ENCODE measurements at places on chromosomes 13 and 19. TPM values are rescaled to one million over a fixed set of nuclear protein-coding genes. Genes with fewer than 3 reads are reported as not detected.

- no peak for DNase-seq
Measured at GRCh38 chr19:17505223-17505622, 6.2 kb upstream of the PGLS start.

- DNase-seq, result no peak
Measured at GRCh38 chr13:74047931-74048600, 86.1 kb downstream of the KLF12 start.

ICAM1 gene
- 21.0 TPM for total RNA-seq

LYL1 gene
- 9.8 TPM for total RNA-seq

DNA sequence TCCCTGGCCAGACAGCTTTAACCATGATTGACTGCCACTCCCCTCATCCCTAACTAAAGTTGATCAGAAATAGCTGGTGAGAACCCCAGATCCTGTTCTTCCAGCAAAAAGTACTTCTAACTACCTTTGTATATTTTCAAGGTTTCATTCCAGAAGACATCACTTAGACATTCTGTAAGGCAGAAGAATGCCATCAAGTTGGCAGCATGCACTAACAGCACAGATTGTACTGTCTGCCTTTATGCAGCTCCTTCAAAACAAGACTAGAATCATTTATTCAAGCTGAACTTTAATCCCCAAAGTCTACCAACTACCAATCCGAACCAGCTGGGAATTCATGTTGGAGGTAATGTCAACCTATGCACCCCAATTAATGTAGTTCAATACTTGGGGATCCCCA, 167.6 kb upstream of the KLHL1 start:
- no peak for DNase-seq

DNA sequence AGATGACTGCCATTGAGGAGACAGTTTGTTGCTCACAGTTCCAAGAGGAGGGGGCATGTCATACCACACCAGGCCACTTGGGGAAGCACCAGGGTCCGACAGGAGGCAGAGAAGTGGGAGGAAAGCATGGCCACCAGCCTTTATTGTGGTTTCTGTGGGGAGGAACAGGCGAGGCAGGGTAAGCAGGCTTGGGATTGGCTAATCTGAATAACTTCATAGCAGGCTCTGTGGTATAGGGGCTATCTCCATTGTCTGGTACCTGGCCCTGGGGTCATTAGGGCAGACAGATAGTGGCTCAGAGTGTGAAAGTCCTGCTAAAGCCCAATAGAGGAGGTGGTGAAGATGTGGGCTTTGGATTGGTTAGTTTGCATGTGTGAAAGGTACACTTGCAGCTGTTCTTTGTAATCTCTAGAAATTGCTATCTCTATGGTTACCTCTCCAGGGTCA, 35.5 kb downstream of the CBY2 start:
- no peak for DNase-seq

DNA sequence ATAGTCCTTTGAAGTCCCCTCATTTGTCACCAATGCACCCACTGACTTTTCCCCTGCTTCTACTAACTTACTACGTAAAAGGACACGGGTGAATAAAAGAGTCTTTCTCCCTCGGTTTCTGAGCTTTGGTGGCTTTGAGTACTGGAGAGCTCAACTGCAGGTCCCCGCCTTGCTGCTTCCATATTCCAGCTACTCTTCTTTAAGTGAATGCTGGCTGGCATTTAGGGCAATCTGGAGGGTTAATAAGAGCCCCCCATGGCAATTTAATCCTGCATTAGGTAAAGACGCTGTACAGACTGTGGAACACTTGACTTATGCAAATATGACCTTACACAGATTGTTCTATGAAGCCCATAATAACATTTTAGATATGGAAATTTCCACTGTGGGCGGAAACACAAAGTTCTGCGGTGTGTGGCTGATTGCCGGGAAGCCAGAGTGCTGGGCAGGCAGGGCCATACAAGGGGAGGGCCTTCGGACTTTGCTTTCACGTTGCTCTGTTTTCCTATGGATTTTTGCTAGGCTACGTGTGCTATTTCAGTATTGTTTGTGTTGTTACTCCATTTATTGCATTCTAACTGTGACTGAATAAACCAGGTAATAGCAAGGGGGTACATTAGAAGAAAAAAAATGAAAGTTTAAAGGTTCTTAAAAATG, 97.5 kb downstream of the SLC10A2 start:
- DNase-seq, result no peak

ONECUT3 gene
- not detected for total RNA-seq

DNA sequence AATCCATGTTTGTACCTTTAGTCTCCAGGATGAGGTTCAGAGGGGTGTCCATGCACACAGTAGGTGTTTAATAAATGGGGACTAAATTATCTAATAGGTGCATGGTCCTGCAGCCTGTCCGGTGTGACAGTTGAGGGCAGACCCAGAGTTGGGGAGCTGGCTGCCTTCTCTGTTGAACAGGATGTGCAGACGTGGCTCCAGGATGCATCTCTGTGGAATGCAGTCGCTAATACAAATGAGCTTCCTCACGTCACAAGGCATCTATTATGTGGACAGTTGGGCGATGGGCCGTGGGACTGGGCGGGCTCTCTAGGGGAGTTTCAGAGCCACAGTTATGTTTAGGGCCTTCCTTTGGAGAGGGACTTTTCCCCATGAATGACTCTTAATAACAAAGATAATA, 71.0 kb downstream of the SIPA1L3 start:
- DNase-seq, result peak; percentile 75

ZNF433 gene
- 5.1 TPM for total RNA-seq

IGSF23 gene
- total RNA-seq, result not detected

DNA sequence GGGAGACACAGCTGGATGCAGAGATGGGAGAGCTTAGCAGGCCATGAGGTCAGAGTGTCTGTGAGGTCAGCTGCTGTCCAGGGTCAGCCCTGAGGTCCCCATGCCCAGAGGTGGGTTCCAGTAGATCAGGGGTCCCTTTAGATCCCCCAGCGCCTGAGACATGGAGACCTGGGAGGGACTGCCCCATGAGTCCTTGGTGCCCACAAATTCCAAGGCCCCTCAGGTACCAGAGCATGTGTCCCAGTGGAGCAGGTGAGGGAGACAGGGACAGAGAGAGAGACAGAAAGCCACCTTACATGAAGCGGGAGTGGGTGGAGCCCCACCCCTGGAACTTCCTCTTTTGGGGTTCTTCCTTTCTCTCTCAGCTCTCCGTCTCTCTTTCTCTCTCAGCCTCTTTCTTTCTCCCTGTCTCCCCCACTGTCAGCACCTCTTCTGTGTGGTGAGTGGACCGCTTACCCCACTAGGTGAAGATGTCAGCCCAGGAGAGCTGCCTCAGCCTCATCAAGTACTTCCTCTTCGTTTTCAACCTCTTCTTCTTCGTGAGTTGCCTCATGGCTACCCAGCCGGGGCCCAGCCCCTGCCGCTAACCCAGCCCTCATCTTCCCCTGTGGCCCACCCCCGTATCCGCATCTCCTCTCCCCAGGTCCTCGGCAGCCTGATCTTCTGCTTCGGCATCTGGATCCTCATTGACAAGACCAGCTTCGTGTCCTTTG, at the start of gene CD37:
CD37 (plus strand) TSS at position 336 of the 713 bp plus-strand sequence; CDS start at position 471, 135 bp downstream.
- DNase-seq, result peak; percentile 80
